ENCODE measurements at places on chromosomes 12 and 14.

GRCh38 chr12:39988574-39988973 is 117.3 kb downstream of the SLC2A13 start:
- no peak for DNase-seq

DNA sequence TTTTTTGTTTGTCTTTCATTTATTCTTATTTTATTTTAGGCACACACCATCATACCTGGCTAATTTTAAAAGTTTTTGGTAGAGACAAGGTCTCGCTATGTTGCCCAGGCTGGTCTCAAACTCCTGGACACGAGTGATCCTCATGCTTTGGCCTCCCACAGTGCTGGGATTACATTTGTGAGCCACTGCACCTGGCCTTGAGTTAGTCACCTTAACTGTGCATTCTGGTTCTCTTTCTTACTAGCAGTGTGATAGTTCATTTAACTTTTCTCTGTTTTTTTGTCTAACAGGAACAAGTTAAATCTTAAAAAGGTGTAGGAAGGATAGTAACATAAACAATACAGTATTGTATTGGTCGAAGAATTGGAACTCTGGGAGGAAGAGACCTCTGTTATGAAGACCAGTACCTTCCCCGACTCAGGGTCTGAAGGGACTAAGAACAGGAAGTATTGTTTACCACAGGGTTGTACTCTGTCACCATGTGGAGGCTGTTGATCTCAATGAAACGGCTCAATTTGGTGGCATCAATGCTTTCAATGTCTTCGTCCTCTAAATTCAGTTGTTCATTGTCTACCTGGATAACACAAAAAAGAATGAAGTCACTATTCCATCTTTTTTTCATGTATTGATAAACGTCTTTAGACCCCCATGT is 17.7 kb downstream of the ERP27 start:
- DNase-seq = no peak

GRCh38 chr14:73058922-73059673 is 764 bp downstream of the RBM25 start:
- no peak for DNase-seq

GRCh38 chr12:24975425-24975824 is 26.5 kb upstream of the BCAT1 start:
- no peak for DNase-seq

DNA sequence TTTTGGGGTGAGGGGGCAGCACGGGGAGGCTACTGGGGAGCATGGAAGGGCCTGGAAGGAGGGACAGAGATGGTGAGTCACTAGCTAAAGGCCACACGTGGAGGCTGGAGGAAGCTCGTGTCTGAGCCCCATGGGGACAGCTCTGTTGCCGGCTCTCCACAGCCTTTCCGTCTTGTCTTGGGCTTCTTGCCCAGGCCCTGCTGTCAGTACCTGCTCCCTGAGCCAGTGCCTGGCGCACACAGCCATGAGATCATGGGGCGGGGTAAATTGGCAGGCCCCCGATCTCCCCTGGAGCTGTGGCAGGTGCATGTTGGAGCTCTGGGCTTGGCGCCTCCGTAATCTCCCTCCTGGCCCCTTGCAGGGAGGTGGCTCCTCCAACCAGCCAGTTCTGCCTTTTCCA is 16.1 kb upstream of the KRT80 start:
- DNase-seq = no peak

All from activated CD4-positive, alpha-beta T cell treated with anti-CD3 and anti-CD28 coated beads for 1 hour (primary cell).